SK-N-MC (cell line): ENCODE measurements at places on chromosomes 4 and X.

GRCh38 chr4:680928-681645 is 6.7 kb downstream of the MYL5 start:
- DNase-seq, result no peak

DNA sequence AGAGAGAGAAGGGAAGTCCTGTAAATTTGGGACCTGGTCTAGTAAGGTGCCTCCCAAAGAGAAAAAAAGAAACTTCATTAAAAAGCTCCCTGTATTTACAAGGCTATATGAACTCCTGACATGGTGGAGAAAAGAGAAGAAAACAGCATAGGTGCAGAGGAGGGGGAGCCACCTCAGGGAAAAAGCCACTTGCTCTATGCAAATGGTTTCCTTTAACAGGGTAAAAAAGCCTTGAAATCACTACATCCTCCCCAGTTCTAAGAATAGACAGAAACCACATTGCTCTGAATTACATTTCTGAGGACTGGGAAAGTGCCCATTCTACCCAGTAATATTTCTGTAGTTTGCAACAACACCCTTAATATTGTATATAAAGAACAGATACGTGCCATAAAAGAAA is 165.5 kb downstream of the KLF8 start:
- no peak for DNase-seq

DNA sequence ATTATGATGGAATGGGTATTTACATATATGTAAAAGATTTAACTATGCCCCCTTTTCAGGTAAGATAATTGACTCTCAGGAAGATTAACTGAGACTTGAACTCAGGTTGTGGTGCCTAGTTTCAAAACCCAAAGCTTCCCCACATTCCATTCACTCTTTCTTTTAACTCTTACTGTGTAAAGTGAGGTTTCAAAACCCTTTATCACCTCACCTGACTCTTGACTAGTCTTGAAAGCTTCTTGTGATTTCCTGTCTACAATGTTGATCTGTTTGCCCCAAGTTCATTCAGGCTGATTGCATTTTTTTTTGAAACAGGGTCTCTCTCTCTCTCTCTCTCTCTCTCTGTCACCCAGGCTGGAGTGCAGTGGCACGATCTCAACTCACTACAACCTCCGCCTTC is 40.5 kb upstream of the RAPGEF2 start:
- no peak for DNase-seq

DNA sequence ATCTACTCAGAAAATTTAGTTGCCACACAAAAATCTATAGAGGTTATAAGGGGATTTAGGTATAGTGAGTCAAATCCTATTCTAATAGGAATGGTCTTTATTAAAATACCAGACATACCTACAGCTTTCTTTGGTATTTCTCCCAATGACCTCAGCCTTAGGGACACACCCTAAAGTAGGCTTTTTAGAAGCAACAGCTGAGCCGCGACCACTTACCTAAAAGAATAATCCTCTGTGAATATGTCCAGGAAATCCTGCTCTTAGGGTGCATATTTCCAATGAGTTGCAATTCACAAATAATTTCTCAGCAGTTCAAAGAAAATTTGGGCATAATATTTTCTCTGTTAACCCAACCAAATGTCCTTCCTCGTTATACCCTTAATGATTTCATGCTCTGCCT is 2.7 kb downstream of the DCX start:
- DNase-seq, result no peak

- no peak for DNase-seq
Observed at GRCh38 chr4:177907736-177908424, 465.6 kb upstream of the AGA start.

DNA sequence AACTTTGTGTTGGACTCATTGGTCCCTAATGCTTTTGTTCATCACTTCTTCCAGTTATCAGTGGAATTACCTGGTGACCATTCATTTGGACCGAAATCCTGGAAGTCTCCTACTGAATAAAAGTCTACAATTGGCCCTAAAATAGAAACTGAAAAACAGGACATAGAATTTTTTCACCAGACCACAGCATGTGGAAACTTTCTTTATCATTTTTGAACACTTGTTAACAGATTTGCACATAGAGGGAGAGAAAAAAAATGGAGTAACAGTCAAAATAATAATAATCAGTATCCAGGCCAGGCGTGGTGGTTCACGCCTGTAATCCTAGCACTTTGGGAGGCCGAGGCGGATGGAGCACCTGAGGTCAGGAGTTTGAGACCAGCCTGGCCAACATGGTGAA is 7.1 kb downstream of the EPGN start:
- no peak for DNase-seq

DNA sequence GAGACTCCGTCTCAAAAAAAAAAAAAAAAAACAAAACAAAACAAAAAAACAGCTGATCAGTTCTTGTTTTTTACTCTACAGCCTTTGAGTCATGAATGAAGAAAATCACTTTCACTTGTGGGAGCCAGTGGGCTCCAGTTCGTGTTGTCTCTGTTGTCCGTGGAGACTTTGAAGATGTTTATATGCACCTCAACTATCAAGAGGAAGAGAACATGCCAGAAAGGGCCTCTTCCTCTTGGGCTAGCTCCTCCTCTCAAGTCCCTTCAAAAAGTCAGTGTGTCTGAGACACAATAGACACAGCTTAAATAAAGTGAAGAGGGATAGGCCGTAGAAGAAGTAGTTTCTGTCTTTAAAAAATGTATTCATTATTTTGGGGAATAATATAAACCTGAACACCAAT is 182.7 kb downstream of the KDR start:
- DNase-seq, result no peak

- DNase-seq, result no peak
Observed at GRCh38 chr4:87251106-87251505, 30.7 kb upstream of the KLHL8 start.

DNA sequence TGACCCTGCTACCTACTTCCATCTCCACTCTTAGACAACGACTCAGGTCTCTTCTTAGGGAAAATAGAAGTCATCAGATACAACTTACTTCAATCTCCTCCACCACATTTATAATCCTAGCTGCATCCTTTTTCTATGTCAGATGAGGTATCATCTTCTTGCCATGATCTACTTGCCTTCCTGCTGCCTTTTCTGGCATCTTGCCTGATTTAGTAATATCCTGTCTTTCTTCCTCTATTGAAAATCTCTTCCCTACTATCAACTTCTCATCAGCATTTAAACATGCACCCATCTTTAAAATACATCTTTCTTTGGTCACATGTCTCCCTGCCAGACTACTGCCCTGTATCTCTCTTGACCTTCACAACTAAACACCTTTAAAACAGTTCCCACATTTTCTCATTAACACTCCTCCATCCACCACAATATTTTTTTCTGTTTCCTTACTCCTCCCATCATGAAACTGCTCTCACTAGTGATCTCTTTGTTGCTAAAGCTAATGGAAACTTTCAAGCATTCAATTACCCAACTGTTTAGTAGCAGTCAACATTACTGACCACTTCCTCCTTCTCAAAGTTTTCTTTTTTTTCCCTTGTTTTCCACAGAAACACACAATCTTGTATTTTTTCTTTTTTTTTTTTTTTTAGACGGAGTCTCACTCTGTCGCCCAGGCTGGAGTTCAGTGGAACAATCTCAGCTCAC is 100.8 kb upstream of the CXorf66 start:
- no peak for DNase-seq

- DNase-seq, result no peak
Observed at GRCh38 chr4:15488136-15488535, 18.5 kb downstream of the CC2D2A start.

DNA sequence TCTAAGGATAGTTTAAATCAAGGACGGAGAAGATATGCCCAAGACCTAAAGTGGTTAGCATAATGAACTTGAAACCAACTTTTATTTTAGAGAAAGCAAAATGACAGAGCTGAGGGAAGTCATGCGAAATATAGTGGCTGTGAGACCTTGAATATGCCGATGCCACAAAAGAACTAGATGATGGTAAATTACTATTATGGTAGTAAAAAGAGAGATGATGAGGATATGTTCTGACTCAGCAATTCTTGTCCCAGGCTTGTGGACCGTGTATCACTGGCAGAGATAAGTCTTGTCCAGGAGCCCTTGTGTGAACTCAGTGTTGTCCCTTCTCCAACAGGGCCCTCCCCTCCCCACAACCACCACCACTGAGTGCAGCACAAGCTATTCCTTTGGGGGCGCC is 1605.6 kb upstream of the TENM3 start:
- no peak for DNase-seq

DNA sequence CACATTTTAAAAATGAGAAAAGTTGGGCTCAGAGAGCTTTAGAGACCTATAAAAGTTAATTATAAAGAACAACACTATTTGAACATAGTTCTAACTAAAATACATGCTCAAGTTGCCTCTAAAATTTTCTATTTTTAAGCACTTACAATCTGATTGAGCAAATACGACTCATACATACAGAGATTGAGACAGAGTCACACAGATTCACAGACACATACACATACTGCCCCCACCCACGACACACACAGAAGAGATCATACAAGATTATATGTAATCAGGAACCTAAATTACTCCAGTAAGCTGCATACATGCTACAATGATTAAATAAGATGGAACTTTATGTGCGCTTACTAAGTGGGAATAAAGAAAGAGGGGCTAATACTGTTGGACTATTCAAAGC is 2.7 kb upstream of the ASB5 start:
- no peak for DNase-seq

- no peak for DNase-seq
Observed at GRCh38 chr4:89007338-89007939, 49.5 kb downstream of the FAM13A start.

GRCh38 chr4:173334891-173335752 is 964 bp upstream of the HMGB2 start:
- peak; percentile 78 for DNase-seq
